AG04450 (cell line): ENCODE measurements at places on chromosomes 7 and 10.

DNA sequence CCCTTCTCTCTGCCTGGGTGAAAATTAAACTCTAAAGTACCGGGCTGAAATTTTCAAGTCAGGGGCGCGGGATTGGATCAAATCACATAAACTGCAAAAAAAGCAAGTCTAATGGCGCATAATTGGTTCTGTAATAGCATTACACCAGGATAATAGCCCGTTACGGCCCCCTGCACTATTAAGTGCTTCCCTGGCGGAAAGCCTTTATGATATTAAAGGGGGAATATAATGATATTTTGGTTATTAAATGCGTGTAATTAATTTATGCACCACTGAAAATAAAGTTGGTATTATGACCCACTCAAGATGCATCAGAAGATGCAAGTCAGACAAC, 744 bp upstream of the DRGX start:
- DNase-seq = no peak

DNA sequence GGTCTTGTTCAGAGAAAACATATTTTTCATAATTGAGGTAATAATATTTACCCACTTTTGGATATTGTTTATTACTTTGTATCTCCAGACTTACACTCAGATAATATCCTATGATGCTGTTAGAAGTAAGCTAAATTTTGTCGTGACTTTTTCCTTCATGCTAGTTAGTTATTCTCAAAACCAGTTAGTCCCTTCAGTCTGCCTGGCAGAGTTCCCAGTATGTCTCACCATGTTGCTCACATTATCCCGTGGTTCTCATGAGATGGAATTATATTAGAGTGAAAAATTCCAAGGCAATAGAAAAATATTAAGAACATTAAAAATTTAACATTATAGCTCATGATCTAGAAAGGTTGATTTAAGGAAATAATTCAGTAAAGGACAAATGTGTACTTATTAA, 81.5 kb upstream of the SMIM30 start:
- peak; percentile 42 for DNase-seq

- DNase-seq = no peak
These were observed 31.7 kb upstream of the SEMA3C start for GRCh38 chr7:80950550-80950967.

DNA sequence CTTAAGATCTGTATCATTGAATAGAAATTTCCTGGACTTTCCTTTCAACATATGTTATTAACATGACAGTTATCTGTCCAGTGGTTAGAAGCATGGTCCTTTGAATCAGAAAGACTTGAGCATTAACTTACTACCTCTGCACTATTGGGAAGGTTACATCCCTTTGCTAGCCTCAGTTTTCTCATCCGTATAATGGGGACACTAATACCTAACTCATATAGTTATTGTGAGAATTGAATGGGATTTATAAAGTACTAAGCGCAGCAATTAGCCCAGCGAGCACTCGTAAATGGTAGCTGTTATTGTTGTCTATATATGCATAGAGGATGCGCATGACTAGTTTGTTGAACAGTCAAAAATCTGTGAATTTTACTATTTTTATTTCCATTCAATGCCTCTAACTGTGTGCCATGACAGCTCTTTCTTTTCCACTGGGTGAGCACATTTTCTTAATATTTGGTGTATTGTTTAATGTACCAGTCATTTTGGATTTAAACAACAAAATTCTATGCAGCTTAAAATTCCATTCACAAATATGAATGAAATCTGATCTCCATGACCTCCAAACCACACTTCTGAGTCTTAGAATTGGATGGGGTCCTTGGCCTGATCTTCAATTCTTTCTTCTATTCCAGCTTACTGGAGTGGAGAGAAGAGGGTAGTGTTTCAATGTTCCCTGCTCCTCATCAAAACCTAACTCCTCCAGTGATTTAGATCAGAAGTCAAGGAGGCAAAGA, 65.0 kb downstream of the CACNB2 start:
- no peak for DNase-seq

GRCh38 chr7:148661471-148661870, 37.2 kb upstream of the CUL1 start:
- DNase-seq = no peak

DNA sequence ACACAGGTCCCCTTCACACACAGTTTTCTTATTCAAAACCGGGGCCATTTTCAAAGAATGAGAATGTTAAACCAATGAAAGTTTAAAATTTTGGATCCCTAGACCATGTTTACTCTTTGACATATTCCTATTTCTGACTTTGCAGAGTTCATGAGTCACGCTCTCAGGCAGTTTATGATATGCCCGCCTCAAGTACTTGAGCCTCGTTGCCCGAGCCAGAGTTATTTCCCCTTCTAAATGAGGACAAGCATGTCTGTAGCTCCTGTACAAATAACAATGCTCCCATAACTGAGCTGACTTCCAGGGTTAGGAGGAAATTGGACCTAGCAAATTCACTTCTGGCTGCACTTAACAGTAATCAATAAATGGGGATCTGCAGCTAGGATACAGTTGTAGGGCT, 87.9 kb upstream of the PDE1C start:
- DNase-seq = no peak
